Uterus (tissue), 4 donors: ENCODE measurements at places on chromosomes 4 and X.

GRCh38 chr4:679104-679481, 4.8 kb downstream of the MYL5 start:
- no peak for DNase-seq

DNA sequence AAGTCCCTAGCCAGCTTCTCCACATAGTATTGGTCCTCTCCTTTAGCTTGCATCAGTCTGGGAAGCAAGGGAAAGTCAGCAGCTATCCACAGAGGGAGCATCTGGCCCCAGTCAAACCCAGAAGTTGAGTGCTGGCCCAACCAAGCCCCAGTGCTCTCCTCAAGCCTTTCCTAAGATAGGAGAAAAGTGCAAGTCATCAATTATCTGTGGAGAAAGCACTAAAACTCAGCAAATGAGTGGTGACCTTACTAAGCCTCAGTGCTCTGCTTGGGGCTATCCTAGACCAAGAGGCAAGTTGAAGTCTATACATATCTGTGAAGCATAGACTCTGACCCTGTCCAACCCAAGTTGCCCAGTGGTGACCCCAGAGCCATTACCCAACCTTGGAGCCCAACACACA, 28.5 kb upstream of the MAGEE1 start:
- no peak for DNase-seq

- peak; percentile 28 for DNase-seq
These were observed 47.5 kb downstream of the MAGEA1 start for GRCh38 chrX:153226344-153227185.

DNA sequence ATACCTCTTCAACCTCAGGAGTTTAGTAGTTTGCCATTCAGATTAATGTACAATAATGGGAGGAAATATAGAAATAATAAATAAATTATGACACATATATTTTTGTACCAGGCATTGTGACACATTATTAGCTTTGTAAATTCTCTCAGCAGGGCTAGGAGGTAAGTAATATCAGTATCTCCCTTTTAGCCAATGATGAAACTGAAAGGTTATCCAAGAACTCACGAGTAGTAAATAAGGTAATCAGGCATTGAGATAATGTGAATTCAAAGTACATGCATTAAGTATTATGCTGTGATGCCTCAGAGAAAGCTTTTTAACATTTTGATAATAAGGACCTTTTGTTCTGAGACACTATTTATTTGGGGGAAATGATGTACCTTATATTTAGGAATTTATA, 5.3 kb upstream of the ARAP2 start:
- DNase-seq, result no peak

DNA sequence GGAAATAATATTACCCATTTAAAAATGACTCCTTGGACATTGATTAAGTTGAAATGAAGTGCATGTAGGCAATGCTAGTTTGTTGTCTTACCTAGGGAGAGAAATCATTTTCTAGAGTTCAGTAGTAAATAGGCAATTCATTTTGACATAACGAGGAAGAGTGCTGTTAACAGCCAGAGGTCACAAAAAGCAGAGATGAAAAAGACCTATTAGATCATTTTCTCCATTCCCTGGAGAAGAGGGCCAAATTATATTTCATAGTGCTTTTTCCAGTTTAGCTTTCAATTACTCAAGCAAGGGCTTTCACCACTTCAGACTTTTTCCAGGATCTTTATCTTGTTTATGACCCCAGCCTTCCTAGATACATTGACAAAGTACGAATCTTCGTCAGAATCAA, 374.3 kb upstream of the GALNT7 start:
- DNase-seq, result no peak

DNA sequence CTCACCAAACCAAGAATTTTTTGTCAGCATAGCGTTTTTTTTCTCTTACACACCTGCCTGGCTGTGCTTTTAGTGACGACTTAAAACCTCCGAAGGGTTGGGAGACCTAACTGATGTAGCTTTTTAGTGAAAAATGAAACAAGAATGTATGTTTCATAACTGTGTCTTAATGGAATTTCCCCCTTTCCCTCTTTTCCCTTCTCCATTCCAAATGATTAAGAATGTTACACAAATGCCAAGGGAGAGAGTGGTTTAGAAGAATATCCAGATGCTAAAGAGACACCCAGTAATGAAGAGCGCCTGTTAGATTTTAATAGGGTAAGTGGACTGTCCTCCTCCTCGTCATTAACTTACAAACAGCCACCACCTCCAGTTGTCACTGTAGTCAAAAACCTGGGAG, 33.2 kb upstream of the TBC1D14 start:
- DNase-seq, result no peak

DNA sequence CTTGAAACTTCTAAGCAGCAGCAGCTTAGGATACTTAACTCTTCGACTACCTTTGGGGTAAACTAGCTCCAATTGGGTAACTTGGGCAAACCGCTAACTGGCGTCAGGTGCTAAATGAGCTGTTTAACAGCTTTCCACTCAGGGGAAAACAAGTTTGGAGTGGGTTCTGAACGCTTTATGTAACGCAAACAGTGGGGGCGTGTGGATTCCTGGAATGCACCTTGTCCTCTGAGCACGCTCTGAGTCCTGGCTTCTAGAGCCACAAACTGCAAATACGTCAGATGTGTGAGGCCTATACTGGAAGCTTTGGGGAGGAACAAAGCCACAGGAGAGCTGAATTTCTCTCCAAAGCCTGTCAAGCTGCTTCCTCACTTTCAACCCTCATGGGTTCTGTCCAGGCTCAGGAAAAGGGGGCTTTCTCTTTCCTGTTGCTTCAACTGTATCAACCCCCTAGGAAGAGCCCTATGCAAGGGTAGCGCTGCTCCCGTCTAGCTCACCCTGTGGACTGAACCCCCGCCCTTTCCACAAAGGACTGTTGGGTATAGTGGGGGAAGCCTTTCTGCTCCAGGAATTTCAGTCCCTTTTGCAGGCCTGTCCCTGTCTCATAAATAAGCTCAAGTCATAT, 4.5 kb upstream of the WDR1 start:
- no peak for DNase-seq

GRCh38 chrX:46683048-46683447, 75.9 kb downstream of the SLC9A7 start:
- no peak for DNase-seq

GRCh38 chr4:8147231-8147970, 11.2 kb downstream of the ABLIM2 start:
- no peak for DNase-seq

- no peak for DNase-seq
These were observed 21.0 kb downstream of the ATXN3L start for GRCh38 chrX:13298836-13299235.

GRCh38 chr4:157012296-157012695, 40.7 kb upstream of the PDGFC start:
- no peak for DNase-seq

GRCh38 chrX:37998586-37999262, 7.6 kb upstream of the SYTL5 start:
- no peak for DNase-seq

DNA sequence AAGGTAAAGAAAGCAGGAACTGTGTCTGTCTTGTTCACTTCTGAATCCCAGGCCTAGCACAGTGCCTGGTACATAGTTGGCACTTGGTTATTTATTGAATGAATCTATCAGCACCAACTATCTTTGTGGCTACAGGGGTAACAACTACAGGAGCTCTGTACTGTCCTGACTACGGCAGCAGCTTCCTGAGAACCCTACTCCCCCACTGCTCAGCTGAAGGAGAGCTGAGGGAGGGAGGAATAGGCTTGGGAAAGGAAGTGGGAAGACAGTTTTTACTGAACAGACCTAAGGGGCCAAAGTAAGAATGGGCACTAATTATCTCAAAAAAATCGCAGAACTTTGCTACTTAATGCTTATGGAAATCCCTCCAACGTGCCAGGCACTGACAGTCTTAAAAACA, 156.1 kb upstream of the RAPGEF2 start:
- no peak for DNase-seq

DNA sequence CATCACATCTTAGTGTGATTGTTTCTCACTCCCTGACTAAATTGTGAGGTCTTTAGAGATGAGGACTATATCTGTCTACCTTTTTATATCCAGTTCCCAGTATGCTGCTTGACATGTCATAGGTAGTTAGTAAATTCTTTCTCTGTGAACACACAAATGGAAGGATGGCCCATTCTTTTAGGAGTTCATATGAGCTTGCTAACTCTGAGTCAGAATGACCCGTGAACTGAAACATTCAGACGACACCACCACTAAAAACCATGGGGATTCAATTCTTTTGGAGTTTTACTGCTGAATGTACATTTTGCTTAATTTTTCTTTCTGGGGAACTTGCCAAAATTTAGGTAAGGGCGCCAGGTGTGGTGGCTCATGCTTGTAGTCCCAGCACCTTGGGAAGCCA, 13.9 kb downstream of the OFD1 start:
- DNase-seq, result no peak

DNA sequence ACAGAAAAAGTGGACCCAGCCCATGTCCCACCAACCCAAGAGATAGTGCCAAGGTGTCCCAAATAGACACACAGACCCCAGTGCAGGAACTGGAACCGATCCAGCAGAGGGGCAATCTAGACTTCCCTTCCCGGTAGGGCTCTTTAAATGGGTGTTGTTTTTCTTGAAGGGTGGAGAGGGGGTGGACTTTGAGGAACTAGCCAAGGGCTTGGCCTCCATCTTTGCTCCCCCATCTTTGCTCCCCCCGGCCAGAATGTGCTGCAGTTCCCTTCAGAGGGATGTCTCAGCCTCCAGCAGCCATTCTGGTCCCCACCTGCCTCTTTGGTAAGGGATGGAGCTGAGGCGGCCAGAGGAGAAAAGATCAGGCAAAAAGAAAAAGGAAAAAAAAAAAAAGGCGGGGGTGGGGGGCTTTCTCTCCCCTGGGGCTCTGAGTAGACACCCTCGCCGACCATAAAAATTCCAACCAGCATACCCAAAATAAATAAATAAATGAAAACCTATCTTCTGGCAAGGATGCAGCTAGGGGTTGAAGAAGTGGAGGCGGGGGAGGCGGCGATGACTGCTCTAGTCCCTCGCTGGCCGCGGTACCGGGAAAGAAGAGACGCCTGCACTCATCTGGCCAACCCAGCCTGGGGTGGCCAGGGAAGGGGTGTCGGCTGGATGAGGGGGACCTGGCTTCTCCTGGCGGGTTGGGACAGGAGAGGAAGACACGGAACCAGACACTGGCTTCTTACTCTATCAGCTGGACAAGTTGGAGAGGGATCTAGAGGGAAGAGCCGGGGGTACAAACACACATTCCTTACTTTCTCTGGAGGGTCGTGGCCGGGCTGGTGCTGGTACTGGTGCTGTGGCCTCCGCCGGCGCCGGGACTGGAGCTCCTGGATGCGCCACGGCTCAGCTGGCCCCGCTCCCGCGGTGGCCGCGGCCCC, 38.5 kb upstream of the IQSEC2 start:
- no peak for DNase-seq

- no peak for DNase-seq
These were observed 3.4 kb downstream of the ATP1B4 start for GRCh38 chrX:120365320-120365719.

DNA sequence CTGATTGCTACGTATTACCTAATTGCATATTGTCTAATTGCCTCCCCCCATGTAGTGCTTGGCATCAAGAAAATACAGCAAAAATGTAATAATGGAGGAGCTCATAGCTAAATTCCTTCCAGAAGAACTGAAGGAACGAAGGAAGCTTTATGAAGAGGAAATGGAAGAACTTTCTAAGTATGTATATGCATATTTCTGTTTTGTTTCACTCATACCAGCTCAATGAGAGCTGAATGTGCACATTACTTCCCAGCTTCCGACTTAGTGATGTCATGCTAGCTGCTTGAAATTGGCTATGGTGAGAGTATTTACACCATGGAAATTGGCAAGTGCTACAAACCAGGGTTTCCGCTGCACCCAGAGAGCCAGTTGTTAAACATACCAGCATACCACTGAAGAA, 34.7 kb downstream of the LONRF3 start:
- DNase-seq, result no peak

- DNase-seq, result peak; percentile 19
These were observed 571.9 kb upstream of the LCORL start for GRCh38 chr4:18593297-18594002.

- no peak for DNase-seq
These were observed 113.2 kb downstream of the ENOX2 start for GRCh38 chrX:130789793-130790192.
